H9 (cell line): ENCODE measurements at places on chromosomes 12 and 14. TPM values are rescaled to one million over a fixed set of nuclear protein-coding genes. Genes with fewer than 3 reads are reported as not detected.

Gene GEMIN2
- 36.3 and 39.1 TPM in 2 replicates for total RNA-seq

Gene CCNB1IP1
- 165 and 168 TPM in 2 replicates for total RNA-seq

Gene GUCY2C
- total RNA-seq = 1.3 and 1.9 TPM in 2 replicates

Gene CYP46A1
- 0.59 and 0.75 TPM in 2 replicates for total RNA-seq

Gene SLCO1C1
- not detected in 2 replicates for total RNA-seq
